ENCODE measurements at places on chromosomes 13 and 19. TPM values are rescaled to one million over a fixed set of nuclear protein-coding genes. Genes with fewer than 3 reads are reported as not detected.

F2RL3 gene
- total RNA-seq = 1.9 TPM

ZNF506 gene
- 28.9 TPM for total RNA-seq

DNA sequence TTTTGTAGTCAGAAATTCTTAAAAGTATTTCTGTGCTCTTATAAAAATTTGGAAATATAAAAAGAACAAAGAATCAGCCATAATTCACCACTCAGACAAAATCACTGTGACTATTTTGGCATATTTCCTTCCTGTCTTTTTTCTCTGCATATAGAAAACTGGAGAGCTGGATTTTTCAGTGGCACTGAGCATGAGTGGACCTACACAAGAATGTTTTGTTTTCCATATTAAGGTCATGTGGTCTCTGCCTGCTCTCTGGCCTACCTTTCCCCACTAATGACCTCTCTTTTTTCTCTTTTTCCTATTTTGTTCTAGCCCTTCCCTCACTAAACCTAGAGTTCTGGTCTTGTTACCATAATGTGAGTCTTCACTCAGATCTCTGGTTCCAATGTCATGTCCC lies 17.6 kb upstream of the USP12 start:
- DNase-seq = no peak

ZNF415 gene
- 10.7 TPM for total RNA-seq

DNA sequence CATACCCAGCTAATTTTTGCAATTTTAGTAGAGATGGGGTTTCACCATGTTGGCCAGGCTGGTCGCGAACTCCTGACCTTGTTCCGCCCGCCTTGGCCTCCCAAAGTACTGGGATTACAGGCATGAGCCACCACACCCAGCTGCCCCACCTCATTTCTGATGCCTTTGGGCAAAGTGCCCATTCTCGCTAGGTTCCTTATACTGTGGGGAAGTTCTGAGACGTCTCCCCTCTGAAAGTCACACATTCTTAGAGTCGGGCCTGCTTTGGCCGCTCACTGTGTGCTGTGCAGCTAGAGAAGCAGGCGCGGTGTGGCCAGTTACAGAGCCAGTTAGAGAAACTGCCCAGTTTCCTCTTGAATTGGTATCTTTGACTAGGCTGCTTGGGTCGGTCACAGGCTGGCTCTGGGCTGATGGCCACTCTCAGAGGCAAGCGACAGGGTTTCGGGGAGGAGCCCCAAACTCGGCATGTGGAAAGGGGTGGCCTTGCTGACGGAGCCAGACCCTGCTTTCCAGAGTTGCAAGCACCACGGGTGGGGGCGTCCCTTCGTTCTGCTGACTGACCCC lies 18.0 kb downstream of the PRAM1 start:
- no peak for DNase-seq

DNA sequence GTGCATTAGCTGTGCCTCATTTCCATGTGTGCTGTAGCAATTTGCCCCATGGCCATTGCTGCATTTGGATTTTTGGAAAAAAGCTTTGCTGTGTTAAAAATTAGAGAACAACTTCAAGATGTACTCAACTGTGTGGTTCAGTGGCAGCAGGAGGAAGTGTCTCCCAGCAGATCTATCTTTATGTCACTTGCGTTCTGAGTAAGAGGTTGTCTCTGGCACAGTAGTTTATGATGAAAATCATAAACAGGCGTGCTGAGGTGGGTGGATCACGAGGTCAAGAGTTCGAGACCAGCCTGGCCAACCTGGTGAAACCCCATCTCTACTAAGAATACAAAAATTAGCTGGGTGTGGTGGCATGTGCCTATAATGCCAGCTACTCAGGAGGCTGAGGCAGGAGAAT lies 29.0 kb upstream of the RNF17 start:
- DNase-seq = no peak

DNA sequence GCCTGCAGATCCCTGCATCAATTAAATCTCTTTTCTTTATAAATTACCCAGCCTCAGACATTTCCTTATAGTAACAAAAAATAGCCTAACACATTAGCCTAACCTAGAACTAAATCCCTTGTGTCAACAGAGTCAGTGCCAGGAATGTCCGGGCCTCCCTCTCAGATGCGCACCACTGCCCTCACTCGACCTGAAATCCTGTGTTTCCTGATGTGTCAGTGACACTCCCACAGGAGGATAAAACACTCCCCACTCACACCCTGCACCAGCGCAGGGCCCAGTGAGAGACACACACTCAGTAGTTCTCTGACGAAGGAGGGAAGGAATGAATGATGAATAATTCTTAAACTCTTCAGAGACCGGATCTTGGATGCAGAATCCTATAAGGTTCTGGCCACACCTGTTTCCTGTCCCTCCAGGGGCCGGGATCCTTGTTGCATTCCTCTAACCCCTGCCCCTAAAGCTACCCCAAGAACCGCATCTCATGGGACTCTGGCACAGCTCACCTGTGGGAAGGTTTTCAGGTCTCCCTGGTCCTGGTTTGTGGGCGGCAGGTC lies 3.1 kb downstream of the CEACAM3 start:
- DNase-seq = no peak

- no peak for DNase-seq
Measured at GRCh38 chr19:47020132-47020805, 632 bp downstream of the NPAS1 start.

ZNF564 gene
- total RNA-seq = 17.8 TPM

DNA sequence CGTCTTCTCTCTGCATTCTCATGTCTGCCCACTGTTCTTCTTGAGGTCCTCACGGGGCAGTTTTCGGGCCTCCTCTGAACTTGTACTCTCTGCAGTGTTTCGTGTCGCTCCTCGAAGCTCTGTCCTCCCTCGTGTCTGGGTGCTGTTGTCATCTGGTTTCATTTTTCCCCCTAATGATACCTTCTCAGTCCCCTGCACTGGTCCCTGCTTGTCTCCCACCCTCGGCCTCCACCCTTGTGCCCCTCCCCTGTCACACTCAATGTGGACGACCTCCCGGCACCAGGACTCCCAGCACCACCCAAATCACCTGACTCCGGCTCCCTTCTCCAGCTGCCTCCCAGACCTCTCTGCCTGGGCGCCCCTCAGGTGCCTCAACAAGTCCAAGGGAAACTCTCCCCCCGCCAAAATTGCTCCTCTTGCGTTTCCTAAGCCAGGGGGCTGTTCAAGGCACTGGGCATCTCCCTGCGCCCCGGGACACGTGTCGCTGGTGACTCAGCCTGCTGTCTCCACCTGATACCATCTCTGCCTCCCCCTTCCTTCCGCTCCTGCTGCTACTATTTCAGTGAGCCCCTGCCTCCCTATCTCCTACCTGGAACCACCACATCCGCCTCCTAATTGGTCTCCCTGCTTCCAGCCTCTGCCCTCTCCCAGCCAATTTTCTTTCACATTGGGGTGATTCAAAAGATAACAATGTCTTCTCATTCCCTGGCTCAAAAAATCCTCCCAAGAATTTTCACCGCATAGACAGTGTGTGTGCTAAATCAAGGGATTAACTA lies 49.5 kb downstream of the RFX2 start:
- no peak for DNase-seq

DNA sequence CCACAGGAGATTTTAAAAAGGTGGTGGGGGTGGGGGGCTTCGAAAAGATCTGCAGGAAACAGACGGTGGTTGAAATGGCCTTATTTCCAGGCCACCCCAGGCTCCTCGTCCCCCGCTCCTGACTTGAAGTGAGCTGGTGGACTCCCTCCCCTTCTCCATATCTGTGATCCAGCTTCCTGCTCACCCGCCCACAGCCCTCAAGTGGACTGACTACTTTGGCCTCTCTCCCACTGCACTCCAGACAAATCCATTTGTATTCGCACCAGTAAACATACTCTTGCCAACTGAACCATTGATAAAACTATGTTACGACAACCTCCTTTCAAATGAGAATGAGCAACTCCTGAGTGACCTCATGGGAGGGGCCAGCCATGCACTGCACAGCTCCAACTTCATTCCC lies 259.5 kb downstream of the COL4A1 start:
- peak; percentile 75 for DNase-seq

DNA sequence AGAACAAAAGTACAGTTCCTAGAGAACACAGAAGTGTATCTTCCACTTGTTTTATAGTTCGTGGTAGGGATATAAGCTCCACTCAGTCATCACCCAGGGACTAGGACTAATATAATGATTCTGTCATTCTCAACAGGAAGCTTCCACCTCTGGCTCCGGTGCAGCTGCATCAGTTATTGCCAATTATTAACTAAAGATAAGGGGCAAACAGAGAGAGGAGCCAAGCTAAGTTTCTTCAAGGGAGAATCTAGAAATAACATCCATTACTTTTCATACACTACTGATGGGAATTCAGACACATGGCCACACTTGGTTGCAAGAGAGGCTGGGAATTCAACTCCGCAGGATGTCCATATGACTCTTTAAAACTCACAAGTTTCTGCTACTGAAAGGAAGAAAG lies 917.9 kb downstream of the OLFM4 start:
- DNase-seq = no peak

DNA sequence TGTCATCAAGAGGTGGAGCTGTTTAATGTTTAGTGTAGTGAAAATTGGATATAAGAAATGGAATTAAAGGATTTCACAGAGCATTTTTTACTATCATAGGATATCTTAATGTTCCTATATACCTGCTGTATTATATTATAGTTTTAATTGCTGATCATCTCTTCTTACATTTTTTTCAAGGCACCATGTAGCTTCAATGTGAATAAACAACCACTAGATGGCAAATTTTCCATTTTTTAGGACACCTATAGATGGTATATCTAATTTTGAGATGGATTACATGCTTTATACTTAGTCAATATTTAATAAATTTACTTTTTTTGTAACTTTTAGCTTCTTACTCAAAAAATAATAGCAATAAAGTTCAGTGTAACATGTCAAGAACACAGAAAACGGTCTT lies 9.0 kb upstream of the ATXN8OS start:
- no peak for DNase-seq

ARL11 gene
- total RNA-seq = 1.1 TPM

STXBP2 gene
- 9.3 TPM for total RNA-seq

DNA sequence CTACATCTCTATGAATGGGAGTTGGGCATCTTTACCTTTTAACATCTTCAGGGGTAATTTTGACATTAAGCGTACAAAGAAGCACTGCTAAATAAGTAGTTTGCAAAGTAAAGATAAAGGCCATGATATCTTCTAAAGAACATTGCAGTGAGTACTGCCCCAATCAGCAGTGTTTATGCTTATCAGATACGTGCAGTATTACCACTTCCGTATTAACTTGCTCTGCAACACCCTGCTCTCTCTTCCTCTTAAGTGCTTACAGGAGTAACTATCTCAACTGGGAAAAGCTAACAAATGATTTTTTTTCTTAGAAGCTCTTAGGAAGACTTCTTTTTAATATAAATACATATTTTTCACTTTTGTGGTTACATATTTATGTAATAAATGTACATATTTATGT lies 793.7 kb upstream of the SLC10A2 start:
- DNase-seq = no peak

GRCh38 chr19:6723738-6724137 lies 3.3 kb upstream of the C3 start:
- no peak for DNase-seq

DNA sequence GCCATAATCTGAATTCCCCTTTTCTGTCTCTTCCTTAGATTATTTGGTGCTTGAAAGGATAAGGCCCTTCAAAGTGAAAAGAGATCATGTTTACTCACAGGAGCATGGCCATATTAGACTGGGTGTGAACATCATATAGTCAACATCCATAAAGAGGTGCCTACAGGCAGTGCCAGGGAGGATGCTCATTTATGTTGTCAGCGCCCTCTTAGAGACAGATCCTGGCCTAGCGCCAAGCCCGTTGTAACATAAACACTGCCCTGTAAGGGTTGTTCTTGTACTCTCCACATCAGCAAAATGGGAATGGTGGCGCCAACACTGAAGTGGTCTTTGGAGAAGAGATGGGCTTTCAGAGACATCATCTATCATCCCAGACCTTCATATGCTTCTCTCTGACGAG lies 16.1 kb downstream of the PCDH8 start:
- DNase-seq = no peak

GRCh38 chr13:77891041-77891440 lies 27.6 kb downstream of the EDNRB start:
- DNase-seq = no peak

DNA sequence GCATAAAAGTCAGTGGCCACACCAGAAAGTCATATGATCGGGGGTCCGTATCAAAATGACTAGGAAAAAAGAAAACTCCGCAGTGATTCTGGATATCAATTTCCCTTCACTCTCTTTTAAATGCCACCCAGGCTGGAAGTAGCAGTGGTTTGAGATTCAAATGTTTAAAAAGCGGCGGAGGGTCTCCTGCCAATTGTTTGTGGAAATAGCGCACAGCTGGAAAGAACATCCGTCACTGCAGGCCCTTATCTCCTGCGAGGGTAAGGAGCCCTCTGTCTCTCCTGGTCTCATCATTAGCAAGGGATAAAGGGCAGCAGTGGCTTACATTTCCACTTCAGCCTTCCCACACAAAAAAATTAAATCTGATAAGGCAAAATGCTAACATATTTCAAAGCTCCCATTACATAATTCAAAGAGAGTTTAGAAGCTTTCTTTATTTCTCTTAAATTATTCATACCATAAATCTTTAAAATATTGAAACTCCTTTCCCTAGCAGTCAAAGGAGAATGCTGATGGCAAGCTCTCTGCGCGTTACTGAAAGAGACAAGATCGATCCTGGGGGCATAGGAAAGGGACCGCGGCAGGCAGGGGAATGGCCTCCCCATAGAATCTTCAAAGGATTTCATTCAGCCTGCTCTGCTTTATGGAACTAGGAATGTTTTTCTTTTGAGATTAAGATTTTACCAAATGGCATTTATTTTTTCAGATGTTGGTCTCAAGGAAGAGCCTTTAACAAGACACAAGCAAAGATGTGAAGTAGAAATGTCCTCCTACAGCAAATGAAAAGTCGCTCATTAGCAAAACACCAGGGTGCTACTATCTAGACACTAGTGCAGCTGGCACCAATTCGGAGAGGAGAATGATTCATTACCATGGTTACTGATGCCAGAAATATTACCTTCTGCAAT lies 35.0 kb downstream of the AMER2 start:
- DNase-seq = no peak

DNA sequence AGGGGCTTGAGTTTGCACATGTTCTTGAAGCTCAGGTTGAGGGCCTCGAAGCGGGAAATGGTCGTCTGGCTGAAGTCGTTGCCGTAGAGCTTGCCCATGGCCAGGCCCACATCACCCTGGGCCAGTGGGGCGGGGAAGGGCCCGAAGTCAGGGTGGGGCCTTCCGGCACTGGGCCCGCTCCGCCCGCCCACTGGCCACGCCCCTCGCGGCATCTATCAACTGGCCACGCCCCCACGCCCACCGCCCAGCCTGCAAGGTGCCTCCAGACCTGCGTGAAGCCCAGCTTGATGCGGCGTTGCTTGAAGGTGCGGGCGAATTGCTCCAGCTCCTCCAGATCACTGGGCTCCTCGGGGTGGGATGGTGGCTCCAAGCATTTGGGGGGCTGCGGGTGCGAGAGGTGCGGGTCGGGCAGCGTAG lies 19.9 kb downstream of the ZNF574 start:
- no peak for DNase-seq

CABP5 gene
- not detected for total RNA-seq

ADM5 gene
- 1.4 TPM for total RNA-seq

LMTK3 gene
- total RNA-seq = not detected

DNA sequence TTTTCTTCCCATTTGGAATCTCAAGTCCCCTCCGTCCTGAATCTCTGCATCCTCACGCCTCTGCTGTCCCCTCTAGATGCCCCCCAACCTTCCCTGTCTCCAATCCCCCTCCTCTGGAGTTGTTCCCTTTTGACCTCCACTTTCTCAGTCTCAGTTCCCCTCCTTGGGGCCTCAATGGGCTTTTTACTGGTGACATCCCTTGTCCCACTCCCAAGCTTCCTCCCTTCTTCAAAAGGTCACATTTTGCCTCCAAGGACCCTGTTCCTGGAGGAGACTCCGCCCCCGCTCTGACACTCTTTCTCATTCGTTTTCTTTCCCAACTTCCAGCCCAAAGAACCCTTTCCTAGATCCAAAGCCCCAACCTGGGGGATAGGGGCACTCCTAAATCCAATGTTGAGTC lies 1.0 kb downstream of the AP2S1 start:
- peak; percentile 60 for DNase-seq

Data from sigmoid colon (tissue), 7 donors.